ENCODE measurements at places on chromosomes 1 and 21. TPM values are rescaled to one million over a fixed set of nuclear protein-coding genes. Genes with fewer than 3 reads are reported as not detected.

Gene RAB3B
- 6.7 TPM for total RNA-seq

Gene C4BPA
- total RNA-seq: not detected

Gene GIPC2
- total RNA-seq: 0.09 TPM

Gene PRAMEF25
- total RNA-seq: not detected

Gene PADI1
- 7.9 TPM for total RNA-seq

Gene ELF3
- total RNA-seq: 39.6 TPM

Gene LCE2B
- total RNA-seq: not detected

Gene KLHDC9
- total RNA-seq: 6.5 TPM

Gene VASH2
- total RNA-seq: 0.05 TPM

Gene NECTIN4
- 50.0 TPM for total RNA-seq

Gene RNU1-4
- under 0.01 TPM for total RNA-seq

Gene ANP32E
- total RNA-seq: 28.7 TPM
